Stimulated activated CD8-positive, alpha-beta memory T cell treated with anti-CD3 and anti-CD28 coated beads, Interleukin-4, amount 100 ng/mL, for 4 hours (primary cell): ENCODE measurements at places on chromosomes 7 and 10.

DNA sequence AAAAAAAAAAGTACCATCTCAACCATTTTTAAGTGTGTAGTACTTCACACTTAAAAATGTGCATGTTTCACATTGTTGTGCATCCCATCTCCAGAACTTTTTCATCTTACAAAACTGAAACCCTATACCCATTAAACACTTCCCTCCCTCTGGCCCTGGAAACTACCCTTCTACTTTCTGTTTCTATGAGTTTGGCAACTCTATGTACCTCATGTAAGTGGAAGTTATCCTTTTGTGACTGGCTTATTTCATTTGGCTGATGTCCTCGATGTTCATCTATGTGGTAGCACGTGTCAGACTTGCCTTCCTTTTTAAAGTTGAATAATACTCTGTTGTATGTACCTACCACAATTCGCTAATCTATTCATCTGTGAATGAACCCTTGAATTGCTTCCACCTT, 12.2 kb downstream of the KCNMA1 start:
- DNase-seq: no peak

DNA sequence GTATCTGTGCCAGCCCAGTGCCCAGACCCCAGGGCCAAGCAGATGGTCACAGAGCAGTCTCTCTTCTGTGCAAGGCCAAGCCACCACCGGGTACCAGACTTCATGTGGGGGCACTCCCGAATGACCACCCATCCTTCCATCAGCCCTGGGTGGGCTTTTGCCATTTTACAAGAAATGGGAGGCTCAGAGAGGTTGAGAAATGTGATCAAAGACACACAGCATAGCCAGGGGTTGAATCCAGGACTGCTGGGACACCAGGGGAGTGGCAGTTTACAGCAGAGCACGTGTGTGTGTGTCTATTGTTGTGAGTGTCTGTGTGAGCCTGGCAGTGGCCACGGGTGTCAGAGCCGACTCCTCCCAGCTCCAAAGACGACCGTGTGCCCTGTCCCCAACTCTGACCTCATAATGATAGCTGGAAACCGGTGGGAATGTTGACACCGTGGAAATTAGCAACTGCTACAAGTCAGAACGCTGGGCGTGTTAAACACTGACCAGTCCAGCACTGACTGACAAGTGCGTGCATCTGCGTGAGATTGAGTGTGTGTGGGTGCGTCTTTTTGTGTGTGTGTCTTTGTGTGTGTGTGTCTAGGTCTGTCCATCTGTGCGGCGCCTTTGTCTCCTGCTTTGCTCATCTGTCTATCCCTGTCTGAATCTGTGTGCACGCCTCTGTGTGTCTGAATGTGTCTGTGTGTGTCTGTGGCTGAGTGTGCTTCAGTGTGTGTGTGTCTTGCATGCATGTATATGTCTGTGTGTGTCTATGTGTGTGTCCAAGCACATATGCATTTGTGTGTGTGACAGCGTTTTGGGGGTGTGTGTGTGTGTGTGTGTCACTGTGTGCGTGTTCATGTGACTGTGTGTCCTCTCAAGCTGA, 17.2 kb upstream of the SLC29A4 start:
- no peak for DNase-seq

DNA sequence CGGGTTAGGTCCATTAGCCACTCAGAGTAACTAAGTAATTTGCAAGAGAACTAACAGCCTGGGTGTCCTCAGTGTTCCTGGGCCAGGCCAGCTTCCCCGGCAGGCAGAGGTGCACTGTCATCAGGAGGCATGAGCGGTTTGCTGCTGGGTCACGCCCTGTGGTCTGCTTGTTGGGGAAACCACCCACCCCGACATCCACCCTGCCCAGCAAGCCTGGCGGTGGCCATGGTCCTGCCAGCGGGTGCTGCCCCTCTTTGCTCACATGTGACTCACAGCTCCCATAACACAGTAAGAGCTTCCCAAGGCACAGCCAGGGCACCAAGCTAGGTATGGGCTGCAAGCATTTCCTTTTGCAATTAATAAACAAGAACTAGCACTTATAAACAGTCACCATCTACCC, 75.9 kb downstream of the RGS10 start:
- DNase-seq: peak; percentile 14

- DNase-seq: no peak
Observed at GRCh38 chr10:93826355-93826754, 67.4 kb upstream of the SLC35G1 start.

- DNase-seq: no peak
Observed at GRCh38 chr10:5735119-5735518, 50.5 kb downstream of the TASOR2 start.

- no peak for DNase-seq
Observed at GRCh38 chr10:88995156-88995876, 4.7 kb downstream of the FAS start.

DNA sequence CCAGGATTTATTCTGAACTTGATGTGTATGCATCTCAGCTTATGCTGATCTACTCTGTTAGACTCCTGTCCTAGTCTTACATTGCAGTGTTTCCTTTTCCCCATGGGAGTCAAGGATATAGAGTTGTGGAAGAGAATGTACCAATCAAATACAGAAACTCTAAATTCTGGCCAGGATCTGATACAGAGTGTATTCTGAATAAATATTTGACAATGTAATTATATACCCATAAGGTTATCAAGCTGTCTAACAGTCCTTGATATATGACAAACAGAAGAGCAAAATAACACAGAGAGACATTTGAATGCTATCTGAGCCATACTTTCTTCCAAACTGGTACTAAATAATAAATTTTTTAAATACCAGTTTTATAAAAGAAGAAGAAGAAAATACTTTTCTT, 116.8 kb downstream of the ETV1 start:
- no peak for DNase-seq

- no peak for DNase-seq
Observed at GRCh38 chr10:59814878-59815277, 61.6 kb upstream of the MRLN start.

GRCh38 chr10:125026974-125027735, 85.2 kb downstream of the ZRANB1 start:
- DNase-seq: no peak
